NCI-H1048 (cell line): ENCODE measurements at places on chromosomes 3 and 15.

GRCh38 chr3:66498687-66499621 lies 1.9 kb downstream of the LRIG1 start:
- no peak for DNase-seq

DNA sequence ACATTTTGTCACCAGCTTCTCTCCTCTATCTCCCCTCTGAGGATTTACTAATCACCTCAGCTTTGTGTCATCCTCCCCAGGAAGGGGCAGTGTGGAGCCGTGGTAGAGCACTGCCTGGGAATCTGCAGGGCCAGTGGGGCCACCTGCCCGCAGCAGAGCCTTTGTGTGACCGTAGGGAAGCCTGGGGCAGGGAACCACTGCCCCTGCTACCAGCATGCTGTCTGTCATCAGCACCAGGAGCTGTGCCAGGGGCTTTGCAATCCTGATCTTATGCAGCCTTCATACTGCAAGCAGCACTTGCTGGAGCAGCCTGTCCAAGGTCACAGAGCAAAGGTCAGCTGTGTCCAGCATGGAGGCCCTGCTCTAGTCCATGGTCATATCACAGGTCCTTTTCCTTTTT lies 170.2 kb upstream of the IL12A start:
- DNase-seq: no peak

GRCh38 chr3:124751501-124751900 lies 21.2 kb downstream of the UMPS start:
- no peak for DNase-seq

DNA sequence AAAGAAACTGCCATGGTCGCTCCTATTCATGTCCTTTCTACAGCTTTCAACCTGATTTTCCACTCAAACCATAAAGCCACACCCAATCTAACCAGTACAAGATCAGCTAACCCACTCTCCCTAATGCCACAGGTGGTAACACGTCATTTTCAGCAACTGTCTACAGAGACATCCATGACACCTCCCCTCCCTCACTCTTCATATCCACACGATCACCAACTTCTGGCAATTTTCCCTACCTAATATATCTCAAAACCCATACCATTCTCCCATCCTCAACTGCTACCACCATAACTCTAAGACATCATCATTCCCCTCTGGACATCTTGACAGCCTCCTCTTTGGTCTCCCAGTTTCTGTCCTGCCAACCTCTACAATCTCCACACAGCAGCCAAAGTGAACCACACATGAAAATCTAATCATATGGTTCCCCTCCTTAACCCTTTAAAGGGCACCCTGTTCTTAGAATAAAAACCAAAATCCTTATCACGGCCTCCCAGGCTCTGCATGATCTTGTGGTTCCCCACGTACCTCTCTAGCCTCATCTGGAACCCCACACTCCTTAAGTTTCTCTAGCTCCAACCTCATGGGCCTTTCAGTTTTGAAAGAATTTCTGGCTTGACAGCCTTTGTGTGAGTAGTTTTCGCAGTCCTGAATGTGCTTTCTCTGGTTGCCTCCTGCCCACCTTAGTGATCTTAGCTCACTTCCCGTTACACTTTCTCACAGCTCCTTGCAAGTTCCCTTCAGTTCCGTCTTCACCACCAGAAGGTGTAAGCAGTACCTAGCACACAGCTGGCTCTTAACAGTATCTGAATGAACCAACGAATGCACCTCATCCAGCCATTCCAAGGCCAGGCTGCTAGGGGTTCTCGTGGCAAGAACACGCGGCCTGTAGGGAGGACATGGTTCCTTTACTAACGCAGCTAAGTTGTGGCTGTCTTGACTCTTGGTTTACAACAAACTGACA lies 33.4 kb downstream of the SPINK8 start:
- no peak for DNase-seq

GRCh38 chr3:113714702-113715101 lies 18.3 kb upstream of the USF3 start:
- DNase-seq: no peak

DNA sequence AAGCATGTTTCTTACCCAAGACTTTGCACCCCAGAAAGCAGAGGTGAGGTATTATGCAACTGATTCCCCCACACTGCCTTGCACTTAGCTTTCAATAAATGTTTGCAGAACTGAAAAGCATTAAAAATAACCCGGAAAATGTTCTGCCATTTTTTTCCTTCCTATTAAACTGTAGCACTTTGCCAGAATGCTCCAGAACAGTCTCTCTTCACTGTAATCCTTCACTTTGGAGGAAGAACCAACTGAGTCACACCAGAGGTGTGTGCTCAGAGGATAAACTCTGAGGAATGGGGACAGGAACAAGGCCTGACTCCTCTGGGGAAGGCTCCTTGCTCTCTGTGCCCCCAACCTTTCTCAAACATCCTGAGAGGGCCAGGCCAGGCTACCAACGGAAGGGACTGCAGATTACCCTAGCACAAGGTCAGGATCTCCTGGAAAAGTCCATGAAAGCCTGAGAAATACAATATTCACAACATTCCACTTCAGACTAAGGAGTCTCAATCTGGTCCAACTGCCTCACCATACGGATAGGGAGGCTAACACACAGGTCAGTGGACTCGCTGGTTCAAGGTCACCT lies 19.0 kb downstream of the ANP32A start:
- DNase-seq: no peak

- DNase-seq: no peak
Observed at GRCh38 chr3:128155616-128156360, 2.5 kb downstream of the EEFSEC start.

DNA sequence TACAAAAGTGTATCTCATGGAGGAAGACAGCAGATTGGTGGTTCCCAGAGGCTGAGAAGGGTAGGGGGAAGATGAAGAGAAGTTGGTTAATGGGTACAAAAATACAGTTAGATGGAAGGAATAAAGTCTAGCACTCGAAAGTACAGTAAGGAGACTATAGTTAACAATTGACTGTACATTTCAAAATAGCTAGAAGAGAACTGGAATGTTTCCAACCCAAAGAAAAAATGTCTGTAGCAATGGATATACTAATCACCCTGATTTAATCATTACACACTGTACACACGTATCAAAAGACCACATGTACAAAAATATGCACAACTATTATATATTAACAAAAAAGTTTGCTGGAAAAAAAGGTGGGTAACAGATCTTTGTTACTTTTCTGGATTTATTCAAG lies 57.3 kb downstream of the THRB start:
- no peak for DNase-seq

DNA sequence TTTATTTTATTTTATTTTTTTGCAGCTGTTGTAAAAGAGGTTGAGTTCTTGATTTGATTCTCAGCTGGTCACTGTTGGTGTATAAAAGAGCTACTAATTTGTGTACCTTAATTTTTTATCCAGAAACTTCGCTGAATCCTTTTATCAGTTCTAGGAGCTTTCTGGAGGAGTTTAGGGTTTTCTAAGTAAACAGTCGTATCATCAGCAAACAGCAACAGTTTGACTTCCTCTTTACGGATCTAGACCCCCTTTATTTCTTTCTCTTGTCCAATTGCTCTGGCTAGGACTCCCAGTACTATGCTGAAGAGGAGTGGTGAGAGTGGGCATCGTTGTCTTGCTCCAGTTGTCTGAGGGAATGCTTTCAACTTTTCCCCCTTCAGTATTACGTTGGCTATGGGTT lies 165.8 kb upstream of the KCNMB2 start:
- DNase-seq: no peak

DNA sequence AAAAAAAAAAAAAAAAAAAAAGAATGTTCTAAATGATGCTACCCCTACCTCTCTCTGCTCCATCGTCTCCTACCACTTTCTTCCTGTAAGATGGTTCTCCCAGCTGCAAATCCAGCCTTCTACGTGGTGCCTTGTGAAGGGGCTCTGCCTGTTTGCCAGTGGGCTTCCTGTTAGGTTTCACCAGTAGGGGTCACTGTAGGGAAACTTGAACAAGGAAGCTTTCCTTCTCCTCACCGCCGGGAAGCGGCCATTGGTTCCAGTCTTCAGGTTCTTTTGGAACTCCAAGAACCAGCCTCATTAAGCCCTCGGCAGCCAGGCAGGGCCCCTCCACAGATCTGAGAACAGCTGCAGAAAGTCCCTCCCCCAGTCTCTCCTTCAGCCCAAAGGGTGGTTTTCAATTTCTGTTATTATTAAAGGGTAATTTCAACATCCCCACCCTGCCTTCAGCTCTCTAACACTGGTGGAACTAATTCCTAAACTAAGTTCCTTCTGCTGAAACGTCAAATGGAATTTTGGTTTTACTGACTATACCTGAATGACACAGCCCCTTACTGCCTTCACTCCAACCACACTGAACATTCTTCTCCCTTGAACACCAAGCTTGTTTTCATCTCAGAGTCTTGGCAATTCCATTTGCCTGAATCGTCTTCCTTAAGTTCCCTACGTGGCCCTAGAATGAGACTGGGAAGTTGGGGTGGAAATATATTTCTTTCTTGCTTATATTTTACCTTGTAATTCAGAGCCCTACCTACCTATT lies 13.5 kb downstream of the MCCC1 start:
- DNase-seq: no peak

GRCh38 chr3:184258926-184259325 lies 2.4 kb downstream of the CAMK2N2 start:
- no peak for DNase-seq

DNA sequence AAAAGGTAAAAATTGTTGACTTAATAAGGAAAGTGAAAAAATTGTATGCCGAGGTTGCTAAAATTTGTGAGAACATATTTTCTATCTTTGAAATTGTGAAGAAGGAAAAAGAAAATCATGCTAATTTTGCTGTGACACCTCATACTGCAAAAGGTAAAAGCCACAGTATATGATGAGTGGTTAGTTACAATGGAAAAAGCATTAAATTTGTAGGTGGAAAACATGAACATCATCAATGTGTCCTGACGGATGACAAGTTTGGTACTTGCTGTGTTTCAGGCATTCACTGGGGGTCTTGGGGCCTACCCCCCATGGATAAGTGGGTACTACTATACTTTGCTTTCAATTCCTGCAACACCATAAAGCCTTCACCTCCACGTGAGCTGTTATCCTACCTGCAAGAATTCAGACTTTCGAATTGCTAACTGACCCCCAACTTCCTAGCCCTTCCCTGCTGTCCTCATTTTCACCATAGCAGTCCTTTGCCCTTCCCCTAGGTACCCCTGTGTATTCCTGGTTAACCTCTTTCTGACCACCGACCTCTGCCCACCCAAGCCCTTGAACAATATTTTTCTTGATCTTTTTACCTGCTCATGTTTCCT lies 62.4 kb downstream of the RAB7A start:
- DNase-seq: no peak

DNA sequence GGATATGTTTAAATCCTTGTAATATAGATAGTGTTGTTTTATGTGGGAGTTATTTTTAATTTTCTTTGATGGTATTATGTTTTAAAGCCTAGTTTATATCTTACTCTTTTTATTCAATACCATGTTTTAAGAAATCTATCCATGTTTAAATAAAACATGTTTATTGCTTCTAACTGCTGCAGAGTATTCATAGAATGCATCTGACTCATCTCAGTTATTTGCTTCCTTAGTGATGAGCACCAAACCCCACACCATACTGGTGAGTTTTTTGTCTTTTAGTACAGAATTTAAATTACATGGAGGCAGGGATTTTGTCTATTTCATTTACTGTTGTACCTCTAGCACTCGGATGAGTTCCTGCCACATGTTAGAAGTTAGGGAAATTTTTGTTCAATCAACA lies 209.2 kb downstream of the NSUN3 start:
- no peak for DNase-seq

GRCh38 chr3:176219970-176220369 lies 977.3 kb downstream of the TBL1XR1 start:
- DNase-seq: no peak

DNA sequence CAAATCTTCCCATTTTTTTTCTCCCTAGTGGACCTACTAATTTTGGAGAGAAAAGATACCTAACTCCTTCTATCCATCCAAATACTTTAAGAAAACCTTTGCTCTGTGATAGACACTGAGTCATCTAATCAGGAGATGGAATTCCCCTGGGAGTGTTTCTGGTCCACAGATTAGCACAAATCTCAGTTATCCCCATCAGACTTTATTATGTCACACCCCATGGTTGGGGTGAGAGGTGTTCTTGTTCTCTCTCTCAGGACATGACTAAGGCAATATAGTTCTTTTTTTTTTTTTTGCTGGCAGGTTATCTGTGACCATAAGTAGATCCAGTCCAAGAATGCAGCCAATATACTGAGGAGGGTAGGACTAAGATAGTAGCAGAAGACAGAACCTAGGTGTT lies 15.8 kb downstream of the SLC9A9 start:
- DNase-seq: no peak

GRCh38 chr3:19364148-19364547 lies 215.8 kb downstream of the KCNH8 start:
- DNase-seq: no peak

GRCh38 chr3:66038726-66039589 lies at the start of gene MAGI1:
MAGI1 (minus strand) TSS chr3:66038918; CDS start chr3:66038308, 610 bp downstream.
- peak; percentile 82 for DNase-seq
